ENCODE measurements at places on chromosomes 2 and 18.

GRCh38 chr2:100623033-100623715 lies 60.4 kb downstream of the PDCL3 start:
- DNase-seq, result no peak

DNA sequence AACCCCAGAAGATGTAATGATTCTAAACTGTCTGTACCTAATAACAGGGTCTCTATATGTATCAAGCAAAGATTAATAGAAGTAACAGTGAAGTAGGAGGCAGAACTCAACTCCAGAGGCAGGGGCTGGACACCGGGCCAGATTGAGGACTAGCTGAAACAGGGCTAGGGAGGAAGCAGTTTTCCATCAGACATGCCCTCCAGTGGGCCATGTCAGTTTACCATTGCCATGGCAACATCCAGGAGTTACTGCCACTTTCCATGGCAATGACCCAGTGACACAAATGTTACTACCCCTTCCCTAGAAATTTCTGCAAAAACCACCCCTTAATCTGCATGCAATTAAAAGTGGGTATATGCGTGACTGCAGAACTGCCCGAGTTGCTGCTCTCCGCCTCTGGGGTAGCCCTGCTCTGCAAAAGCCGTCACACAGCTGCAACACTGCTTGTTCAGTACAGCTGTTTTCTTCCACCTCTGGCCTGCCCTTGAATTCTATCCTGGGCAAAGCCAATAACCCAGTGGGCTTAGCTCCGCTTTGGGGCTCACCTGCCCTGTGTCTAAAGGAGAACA lies 58.7 kb downstream of the TMEM18 start:
- DNase-seq, result no peak

DNA sequence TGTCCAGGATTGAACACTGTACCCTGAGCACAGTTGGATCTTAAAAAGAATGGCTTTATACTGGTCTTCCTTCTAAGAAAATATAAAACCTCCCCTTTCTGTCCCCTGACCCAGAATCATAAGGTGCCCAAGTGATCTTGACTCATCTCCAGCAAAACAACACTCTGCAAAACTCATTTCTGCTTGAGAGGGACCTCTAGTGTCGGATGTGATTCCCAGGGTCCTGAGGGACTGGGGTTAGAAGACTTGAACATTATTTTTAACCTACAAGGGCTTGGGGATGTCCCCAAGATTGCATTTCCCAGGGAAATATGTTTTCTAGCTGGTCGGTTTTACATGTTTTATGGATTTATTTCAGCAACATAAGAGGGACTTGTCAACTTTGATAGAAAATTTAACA lies 1318.5 kb upstream of the CELF4 start:
- DNase-seq, result no peak

DNA sequence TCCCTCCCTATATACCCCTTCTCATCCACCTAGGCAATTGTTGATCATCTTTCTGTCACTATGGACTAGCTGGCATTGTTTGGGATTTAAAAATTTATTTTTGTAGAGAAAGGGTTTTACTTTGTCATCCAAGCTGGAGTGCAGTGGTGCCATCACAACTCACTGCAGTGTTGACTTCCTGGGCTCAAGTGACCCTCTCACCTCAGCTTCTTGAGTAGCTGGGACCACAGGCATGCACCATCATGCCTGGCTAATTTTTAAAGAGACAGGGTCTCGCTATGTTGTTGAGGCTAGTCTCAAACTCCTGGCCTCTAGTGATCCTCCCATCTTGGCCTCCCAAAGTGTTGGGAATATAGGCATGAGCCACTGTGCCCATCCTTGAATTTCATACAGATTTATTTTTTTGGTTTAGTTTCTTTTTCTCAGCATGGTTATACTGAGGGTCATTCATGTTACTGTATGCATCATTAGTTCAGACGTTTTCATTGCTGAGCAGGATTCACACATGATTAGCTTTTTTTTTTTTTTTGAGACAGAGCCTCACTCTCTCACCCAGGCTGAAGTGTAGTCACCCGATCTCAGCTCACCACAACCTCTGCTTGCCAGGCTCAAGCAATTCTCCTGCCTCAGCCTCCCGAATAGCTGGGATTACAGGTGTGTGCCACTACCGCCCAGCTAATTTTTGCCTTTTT lies 8.6 kb upstream of the PCARE start:
- DNase-seq, result no peak

DNA sequence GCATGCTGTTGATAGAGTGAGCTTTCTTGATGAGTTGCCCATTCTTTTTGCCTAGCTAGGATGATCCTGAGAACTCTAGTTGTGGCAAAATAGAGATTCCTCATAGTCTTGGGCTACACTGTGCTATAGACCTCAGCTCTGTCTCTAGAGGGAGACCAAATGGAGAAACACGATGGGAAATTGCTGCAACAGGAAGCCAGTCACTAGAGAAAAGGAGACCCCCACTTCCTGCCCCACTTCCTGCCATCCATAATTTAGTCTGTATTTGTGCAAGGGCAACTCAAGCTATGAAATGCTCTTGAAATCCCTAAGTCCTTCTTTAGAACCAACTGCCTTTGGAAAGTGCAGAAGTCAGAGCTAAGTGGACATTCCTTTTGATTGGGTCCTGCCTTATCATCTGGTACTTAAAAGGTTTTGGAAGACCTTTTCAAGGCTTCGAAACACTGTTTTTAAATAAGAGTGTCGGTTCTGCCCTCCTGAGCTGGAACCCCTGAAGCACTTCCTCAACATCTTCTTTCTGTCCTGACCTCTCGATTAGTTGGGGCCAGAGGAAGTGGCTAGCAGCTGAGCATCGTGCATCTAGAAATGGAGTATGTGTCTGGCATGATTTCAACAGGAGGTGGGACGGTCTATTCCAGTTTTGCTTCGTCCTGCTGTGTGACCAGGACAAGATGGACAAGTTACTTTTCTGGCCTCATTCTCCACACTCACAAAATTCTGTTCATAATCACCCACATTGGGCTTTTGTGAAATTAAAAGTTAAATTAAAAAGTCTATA lies 8.6 kb upstream of the KCNE4 start:
- DNase-seq, result no peak

- no peak for DNase-seq
Observed at GRCh38 chr2:28643327-28643726, 108.3 kb upstream of the PPP1CB start.

- DNase-seq, result no peak
Observed at GRCh38 chr2:41727152-41727551, 320.7 kb upstream of the PKDCC start.
